ENCODE measurements at places on chromosomes 2 and 18. TPM values are rescaled to one million over a fixed set of nuclear protein-coding genes. Genes with fewer than 3 reads are reported as not detected.

DNA sequence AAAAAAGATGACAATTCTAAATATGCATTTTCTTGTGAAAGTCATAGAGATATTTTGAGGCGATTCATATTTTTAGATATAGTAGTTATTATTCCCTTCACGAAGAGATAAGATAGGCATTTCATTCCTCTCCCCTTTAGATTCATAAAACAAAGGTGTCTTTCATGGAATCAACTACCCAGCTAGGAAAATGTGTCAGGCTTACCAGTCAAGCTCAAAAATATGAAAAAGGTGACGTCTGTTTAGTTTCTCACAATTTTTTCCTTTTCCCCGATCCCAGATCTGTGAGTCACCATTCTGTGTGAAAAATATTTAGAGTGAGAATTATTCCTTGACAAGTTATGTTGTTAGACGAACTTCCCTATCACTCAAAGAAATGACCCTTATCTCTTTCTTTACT is 95.4 kb upstream of the FN1 start:
- no peak for DNase-seq

DNA sequence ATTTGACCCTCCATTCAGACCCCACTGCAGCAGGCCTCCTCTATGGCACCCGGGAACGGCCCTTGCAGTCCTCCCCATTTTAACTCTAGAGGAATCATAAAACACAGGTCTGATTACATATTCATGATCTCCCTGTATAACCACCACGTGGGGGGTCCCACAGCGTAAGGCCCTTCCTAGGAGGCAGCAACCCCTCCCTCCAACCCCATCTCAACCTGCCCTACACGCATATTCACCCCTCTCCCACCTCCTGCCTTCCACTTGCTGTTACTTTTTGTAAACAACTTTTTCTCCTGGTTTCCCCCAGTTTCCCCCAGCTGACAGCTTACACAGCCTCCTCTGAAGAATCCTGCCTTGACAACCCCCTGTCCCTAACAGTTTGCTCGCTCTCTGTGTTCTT is 85.1 kb upstream of the FOXI3 start:
- DNase-seq: no peak

- DNase-seq: no peak
Measured at GRCh38 chr2:239264492-239264837, 136.4 kb downstream of the HDAC4 start.

The ITM2C gene
- total RNA-seq: 167 TPM

The ZNF385B gene
- total RNA-seq: not detected
